ENCODE measurements at places on chromosomes 1 and 21. TPM values are rescaled to one million over a fixed set of nuclear protein-coding genes. Genes with fewer than 3 reads are reported as not detected.

DNA sequence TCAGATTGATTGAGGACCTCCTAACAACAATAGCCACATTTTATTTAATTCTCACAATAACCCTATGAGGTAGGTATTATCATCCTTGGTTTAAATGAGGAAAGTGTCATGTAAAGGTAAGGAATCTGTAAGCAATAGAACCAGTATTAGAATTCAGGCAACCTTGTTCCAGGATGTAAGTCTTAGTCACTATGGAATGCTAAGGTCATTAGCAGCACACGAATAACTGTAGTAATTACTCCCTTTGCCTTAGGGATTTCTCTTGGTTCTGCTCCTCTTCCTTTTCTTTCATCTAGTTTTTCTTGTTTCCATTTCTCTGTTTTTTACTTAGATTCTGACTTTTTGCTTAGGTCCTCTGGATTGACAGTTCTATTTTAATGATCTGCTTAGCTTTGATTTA is 23.1 kb upstream of the ATP6V1G3 start:
- no peak for DNase-seq
- no peaks in the 10 kb centered on the region for H3K4me1 ChIP-seq
- no peak overlapping the region for H3K27ac ChIP-seq
- no peak overlapping the region for H3K4me3 ChIP-seq
- H3K27me3 ChIP-seq = no peaks in the 10 kb centered on the region
- H3K36me3 ChIP-seq = no peaks in the 10 kb centered on the region

DNA sequence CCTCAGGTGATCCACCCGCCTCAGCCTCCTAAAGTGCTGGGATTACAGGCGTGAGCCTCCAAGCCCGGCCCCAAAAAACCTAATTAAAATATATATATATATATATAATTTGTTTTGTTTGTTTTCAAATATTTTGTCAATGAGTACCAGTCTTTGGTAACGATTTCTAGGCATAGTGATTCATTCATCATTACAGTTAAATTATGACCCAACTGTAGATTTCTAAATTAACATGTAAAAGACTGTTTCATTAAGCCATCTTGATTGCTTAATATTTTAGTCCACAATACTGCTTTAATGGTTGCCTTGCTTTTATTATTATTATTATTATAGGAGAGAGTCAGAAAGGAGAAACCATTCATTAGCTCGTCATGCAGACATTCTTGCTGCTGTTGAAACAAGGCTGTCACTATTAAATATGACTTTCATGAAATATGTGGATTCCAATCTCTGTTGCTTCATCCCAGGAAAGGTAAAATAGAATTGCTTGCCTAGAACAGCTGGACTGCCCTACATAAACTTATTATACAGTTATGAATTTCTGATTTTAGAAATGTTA is 19.9 kb downstream of the FBXO28 start:
- no peak overlapping the region for H3K4me3 ChIP-seq
- no peak for DNase-seq
- no peaks in the 10 kb centered on the region for H3K27me3 ChIP-seq
- H3K27ac ChIP-seq = no peak overlapping the region
- no peaks in the 10 kb centered on the region for H3K4me1 ChIP-seq
- no peaks in the 10 kb centered on the region for H3K36me3 ChIP-seq

GRCh38 chr1:80656014-80656636 is 1144.6 kb upstream of the ADGRL2 start:
- H3K4me3 ChIP-seq = no peak overlapping the region
- no peak overlapping the region for H3K27ac ChIP-seq

- no peaks in the 10 kb centered on the region for H3K27me3 ChIP-seq
- no peak overlapping the region for H3K27ac ChIP-seq
- H3K36me3 ChIP-seq = no peaks in the 10 kb centered on the region
- DNase-seq = no peak
These were observed 41.0 kb downstream of the NENF start for GRCh38 chr1:212473729-212474128.

The AMY1A gene
- total RNA-seq = not detected

- DNase-seq = no peak
- H3K4me3 ChIP-seq = peak overlapping the region; percentile 77
- peak overlapping the region; percentile 67 for H3K27ac ChIP-seq
- no peaks in the 10 kb centered on the region for H3K36me3 ChIP-seq
- peaks cover 21% of the 10 kb centered on the region for H3K4me1 ChIP-seq
These were observed 1.2 kb upstream of the PTTG1IP start for GRCh38 chr21:44874497-44875315.

The TBX15 gene
- total RNA-seq = 1.1 TPM

DNA sequence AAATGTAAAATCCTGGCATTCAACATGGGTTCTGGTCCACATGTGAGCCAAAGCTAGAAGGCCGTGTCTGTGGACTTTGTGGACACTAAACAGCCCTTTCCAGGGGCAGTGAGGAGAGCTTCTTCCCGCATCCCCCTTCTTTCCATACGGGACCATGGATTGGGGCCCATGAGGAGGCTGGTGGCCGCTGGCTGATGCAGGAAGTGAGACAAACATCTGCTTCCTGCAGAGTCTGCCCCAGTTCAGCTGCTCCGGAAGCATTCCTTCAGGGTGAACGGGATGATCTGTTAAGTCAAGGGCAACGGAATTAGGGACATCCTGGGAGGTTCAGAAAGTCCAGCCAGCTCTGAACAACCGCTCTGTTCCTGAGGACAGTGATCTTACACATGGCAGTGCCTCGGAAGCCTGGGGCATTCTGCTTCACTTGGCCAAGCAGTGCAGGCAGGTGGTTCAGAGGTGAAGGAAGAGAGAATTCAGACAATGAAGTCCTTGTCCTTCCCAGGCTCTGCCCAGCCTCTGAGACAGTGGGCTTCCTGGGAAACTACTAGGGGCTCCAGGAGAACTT is 1.5 kb downstream of the CA6 start:
- H3K27me3 ChIP-seq = peaks cover 2% of the 10 kb centered on the region
- H3K27ac ChIP-seq = no peak overlapping the region
- H3K36me3 ChIP-seq = no peaks in the 10 kb centered on the region
- no peaks in the 10 kb centered on the region for H3K4me1 ChIP-seq
- DNase-seq = no peak
- no peak overlapping the region for H3K4me3 ChIP-seq

The LINGO4 gene
- total RNA-seq = not detected

The DPYD gene
- 15.5 TPM for total RNA-seq

DNA sequence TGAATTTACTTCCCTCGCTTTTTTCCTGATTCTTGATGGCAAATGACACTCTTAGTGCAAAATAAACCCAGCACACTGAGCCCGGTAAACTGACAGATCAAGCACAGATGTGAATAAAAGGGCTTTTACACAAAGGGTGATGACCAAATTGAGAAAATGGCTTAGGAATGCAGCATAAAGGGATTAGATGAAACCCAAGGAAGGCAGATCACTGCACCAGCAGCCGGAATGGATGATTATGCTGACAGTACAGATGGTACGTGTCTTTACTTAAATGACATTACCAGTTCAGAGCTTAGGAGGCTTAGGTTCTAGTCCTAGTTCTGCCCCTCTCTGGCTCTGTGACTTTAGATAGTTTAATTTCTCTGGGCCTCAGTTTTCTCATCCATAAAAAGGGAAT is 12.0 kb downstream of the PKP1 start:
- no peaks in the 10 kb centered on the region for H3K4me1 ChIP-seq
- DNase-seq = no peak
- peaks cover 14% of the 10 kb centered on the region for H3K27me3 ChIP-seq

The TPTE gene
- not detected for total RNA-seq

- DNase-seq = no peak
- H3K27ac ChIP-seq = no peak overlapping the region
- no peaks in the 10 kb centered on the region for H3K36me3 ChIP-seq
These were observed 21.0 kb downstream of the MTARC1 start for GRCh38 chr1:220807726-220808125.

DNA sequence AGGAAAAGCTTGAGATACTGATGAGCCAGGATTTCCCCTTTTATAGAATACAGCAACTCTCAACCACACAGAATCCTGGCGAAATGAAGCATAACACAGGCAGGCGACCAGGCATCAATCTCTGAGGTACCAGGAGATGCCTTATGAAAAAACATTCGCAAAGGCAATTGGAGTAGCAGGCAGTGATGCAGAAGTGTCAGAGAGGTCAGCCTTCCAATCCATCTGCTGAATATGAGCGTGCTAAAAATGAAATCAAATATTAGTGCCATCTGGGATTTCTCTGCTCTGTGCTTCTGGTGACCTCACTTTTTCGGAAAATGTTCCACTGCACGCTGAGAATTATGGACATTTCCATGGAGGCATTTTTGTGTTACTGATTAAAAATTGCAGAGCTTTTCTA is 258.8 kb downstream of the VAV3 start:
- no peak for DNase-seq
- H3K27ac ChIP-seq = no peak overlapping the region
- no peaks in the 10 kb centered on the region for H3K27me3 ChIP-seq
- no peaks in the 10 kb centered on the region for H3K4me1 ChIP-seq

GRCh38 chr1:104238991-104239390 is 489.3 kb downstream of the AMY1C start:
- H3K36me3 ChIP-seq = no peaks in the 10 kb centered on the region
- H3K27ac ChIP-seq = no peak overlapping the region
- no peak overlapping the region for H3K4me3 ChIP-seq
- no peak for DNase-seq
- no peaks in the 10 kb centered on the region for H3K4me1 ChIP-seq
- no peaks in the 10 kb centered on the region for H3K27me3 ChIP-seq

- H3K4me3 ChIP-seq = no peak overlapping the region
- DNase-seq = no peak
- no peaks in the 10 kb centered on the region for H3K36me3 ChIP-seq
- no peaks in the 10 kb centered on the region for H3K27me3 ChIP-seq
- H3K27ac ChIP-seq = no peak overlapping the region
These were observed 19.6 kb upstream of the CBR3 start for GRCh38 chr21:36115138-36115730.

DNA sequence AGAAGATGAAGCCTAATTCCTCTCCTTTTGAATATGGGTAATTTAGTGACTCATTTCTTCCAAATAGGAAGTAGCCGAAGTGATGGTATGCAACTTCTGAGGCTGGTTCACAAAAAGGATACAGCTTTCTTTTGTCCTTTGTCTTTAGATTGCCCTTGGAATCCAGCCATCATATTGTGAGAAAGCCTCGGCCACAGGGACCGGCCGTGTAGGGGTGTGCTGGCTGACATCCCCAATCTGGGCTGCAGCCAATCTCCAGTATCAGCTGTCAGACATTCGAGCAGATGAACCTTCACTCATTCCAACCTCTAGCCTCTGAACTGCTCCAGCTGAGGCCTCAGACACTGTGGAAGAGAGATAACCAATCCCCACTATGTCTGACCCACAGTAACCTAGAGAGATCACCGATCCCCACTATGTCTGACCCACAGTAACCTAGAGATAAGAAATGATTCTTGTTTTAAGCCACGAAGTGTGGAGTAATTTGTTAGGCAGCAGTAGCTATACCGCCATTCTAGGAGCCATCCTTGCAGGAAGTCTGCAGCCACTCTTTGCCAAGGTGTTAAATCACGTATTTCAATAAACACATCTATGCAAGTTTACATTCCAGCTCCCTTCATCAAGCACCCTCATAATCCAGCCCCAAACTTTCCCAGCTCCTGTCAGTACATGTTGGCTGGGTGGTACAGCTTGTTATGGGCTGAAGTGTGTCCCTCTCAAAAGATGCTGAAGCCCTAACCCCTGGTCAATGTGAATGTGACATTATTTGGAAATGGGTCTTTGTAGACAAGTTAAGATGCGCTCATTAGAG is 2.9 kb upstream of the DIP2A start:
- DNase-seq = no peak
- no peaks in the 10 kb centered on the region for H3K36me3 ChIP-seq
- H3K27me3 ChIP-seq = no peaks in the 10 kb centered on the region
- H3K27ac ChIP-seq = no peak overlapping the region
- no peak overlapping the region for H3K4me3 ChIP-seq
- no peaks in the 10 kb centered on the region for H3K4me1 ChIP-seq

The LCA5L gene
- total RNA-seq = not detected

DNA sequence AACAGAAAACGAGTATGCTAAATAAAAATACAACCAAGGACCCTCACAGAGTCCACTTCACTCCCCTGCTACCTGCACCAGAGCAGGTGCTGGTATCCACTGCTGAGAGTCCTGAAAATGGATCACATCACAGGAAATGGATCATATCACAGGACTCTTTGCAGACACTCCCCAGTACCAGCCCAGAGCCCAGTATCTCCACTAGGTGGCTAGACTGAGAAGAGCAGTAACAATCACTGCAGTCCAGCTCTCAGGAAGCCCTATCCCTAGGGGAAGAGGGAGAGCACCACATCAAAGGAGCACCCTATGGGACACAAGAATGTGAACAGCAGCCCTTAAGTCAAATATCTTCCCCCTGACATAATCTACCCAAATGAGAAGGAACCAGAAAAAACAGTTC is 28.0 kb downstream of the AGBL4 start:
- no peaks in the 10 kb centered on the region for H3K36me3 ChIP-seq
- H3K27me3 ChIP-seq = no peaks in the 10 kb centered on the region
- H3K4me1 ChIP-seq = no peaks in the 10 kb centered on the region

The SYT14 gene
- not detected for total RNA-seq

DNA sequence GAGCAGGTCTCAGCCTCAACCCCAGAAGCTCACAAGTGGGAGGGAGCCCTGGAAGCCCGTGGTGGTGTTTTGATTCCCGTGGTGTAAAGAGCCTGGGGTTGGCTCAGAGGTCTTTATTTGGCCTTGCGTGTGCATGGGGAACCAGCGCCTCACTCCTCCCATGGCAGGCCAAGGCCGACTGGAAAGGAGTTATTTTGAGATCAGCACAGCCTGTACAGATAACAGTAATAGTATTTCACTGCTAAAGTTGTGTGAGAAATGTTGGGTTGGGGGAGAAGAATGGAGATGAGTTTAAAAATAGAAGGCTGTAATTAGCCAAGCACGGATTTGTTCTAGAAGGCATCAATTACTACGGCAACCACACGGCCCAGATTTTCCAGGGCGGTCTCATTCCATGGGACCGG is 186.5 kb downstream of the DYRK1A start:
- H3K36me3 ChIP-seq = no peaks in the 10 kb centered on the region
- H3K4me1 ChIP-seq = peaks cover 10% of the 10 kb centered on the region
- DNase-seq = no peak
- no peaks in the 10 kb centered on the region for H3K27me3 ChIP-seq
- no peak overlapping the region for H3K27ac ChIP-seq
- H3K4me3 ChIP-seq = no peak overlapping the region

DNA sequence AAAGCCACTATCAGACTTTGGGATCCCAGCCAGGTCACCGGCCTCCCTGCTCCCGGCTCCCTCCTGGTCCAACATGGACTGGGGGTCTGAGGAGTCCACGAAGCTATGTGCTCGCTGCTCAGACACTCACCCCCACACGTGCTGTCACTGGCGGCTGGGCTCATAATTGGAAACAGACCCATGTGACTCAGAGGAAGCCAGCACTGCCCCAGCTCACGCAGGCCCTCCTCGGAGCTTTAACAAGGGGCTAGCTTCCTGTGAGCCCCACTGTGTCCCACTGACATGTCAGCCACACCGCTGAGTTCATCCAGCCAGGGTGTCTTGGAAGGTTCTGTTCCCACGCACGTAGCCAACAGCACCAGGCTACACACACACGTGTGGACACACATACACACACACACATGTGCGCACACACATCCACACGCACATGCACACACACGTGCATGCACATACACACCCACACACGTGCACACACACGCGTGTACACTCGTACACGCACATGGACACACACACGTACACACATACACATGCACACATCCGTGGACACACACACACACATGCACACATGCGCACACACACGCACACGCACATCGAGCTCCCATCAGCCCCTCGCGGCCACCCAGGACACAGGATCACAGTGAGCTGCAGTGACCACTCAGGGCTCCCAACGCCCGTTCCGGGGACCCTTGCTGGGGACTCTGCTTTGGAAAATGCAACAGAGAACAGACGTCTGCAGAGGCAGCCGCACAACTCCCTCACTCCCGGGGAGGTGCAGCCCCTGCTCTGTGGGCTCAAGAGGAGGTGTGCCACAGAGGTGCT is 18.4 kb upstream of the COL6A2 start:
- no peak for DNase-seq
- H3K4me3 ChIP-seq = no peak overlapping the region
- H3K27me3 ChIP-seq = no peaks in the 10 kb centered on the region
- H3K36me3 ChIP-seq = no peaks in the 10 kb centered on the region
- no peak overlapping the region for H3K27ac ChIP-seq

All from GM12878 (cell line).